ENCODE measurements at places on chromosomes 5 and 9.

- DNase-seq = no peak
Measured at GRCh38 chr5:94031631-94032030, 290.2 kb upstream of the POU5F2 start.

DNA sequence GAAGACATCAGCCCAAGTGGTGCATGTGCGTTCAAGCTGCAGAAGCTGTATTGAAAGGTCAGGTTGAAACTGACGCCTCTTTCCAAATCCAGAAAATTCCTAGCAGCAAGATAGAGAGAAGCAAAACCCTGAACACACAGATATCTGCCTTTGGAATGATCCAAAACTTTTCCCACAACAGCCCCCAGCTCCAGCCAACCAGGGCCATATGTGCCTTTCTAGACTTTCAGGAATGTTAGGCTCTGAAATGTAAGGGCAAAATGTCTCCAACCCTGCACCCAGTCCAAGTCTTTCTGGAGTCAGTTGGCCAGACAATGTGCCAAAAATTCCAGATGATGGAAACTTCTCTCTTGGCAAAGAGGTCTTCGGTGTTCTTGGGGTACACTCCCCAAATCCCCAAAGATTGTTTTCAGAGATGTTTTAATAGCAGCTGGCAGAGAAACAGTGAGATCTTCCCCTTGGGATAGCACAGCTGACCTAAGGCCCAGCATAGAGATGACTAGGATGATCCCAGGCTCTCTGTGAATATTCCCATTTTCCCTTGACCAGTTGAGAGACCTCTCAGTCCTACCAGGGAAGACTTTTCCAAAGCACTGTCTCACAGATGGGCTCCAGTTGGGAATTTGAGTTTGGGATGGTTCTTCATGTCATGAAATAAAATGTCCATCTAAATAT lies 440.4 kb upstream of the CD180 start:
- no peak for DNase-seq

DNA sequence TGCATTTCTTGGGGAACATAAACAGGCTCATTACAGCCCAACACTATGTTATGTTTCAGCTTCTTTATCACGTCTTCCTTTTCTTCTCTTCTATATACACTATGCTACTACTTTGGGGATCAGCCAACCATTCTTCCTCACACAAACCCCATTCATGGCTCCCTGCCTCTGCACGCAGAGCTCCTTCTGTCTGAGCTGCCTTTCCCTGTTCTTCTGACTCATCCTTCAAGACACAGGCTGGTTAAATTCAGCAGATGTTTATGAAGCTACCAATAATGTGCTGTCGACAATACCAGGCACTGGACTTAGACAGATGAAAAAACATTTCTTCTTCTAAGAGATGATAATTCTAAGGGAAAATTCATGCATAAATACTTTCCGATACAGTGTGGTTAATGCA lies 102.5 kb upstream of the TXNDC8 start:
- no peak for DNase-seq

- DNase-seq = no peak
Measured at GRCh38 chr9:94083384-94083783, 880 bp upstream of the PTPDC1 start.

DNA sequence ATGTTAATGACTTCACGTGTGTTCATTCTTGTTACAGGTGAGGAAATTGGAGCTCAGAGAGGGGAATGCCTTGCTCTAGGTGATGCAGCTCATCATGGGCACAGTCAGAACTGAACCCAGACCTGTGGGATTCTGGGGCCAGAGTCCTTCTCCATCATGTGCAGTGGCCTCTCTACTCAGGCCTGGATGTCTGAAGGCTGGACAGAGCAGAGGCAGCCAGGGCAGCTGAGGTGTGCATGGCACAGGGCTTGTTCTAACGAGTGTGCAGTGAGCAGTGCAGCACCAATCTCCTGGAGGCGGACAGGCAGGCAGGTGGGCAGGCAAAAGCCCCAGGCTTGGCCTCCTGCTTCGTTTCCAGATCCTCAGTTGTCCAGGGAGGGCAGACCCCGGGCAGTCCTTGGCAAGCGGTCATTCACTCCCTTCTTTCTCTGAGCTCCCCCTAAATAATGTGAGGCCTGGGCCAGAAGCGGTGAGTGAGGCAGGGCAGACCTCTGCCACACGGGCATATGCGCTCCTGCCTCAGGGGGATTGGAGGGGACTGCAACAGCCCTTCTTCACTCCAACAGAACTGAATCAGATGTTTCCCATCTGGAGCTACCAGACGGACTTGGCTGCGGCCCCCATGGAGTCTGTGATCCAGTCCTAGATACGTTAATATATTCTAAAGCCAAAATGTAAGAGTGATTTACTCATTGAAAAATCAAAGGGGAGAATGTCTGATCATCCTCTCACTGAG lies 68.7 kb upstream of the FSTL4 start:
- no peak for DNase-seq
